Hypothalamus (tissue), 51 donors: ENCODE measurements at places on chromosomes 5 and 9.

GRCh38 chr5:179486596-179487051, 63.7 kb upstream of the RUFY1 start:
- no peak for DNase-seq

GRCh38 chr9:18154661-18155060, 319.3 kb upstream of the ADAMTSL1 start:
- DNase-seq = no peak

- no peak for DNase-seq
These were observed 225.4 kb upstream of the RFX3 start for GRCh38 chr9:3751125-3751758.

DNA sequence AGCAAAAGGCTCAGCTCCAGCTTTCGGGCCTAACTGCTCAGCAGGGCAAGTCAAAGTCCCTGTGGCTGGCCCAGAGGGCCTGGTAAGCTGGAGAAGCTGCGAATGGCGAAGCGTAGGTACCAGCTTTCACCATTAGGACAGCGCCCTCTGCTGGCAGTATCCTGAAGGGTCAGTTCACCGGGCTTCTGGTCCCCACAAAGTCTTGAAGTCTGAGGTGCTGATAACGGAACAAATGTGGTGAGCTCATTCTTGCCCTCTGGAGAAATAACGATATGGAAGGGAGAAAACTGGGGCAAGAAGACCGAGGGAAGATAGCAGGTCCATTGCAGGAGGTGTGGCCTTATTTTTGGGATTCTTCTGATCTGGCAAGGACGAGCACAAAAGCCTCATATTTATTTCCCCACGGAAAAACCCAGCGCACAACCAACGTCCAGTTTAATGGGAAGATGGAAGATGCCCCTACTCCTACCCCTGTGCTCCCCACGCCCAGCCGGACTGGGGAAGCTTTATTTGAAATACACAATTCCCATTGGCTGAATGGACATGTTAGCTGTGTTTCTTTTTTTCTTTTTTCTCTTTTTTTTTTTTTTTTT, 7.2 kb downstream of the SOWAHA start:
- DNase-seq = peak; percentile 96

DNA sequence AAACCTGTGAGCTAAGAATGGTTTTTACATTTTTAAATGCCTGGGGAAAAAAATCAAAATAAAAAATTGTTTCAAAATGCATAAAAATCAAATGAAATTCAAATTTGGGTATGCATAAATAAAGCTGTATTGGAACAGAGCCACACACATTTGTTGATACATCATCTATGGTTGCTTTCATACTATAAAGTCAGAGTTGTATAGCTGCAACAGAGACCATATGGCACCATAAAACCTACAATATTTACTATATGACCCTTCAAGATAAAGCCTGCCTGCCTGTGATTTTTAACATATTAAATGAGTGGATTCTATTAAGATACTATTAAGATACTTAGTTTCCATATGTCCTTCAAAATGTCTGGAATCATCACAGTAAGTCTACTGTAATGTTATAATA, 40.0 kb downstream of the AUH start:
- DNase-seq = no peak

- no peak for DNase-seq
These were observed 551.8 kb downstream of the PDE4D start for GRCh38 chr5:59341760-59342159.
